ENCODE measurements at places on chromosomes 6 and 20.
A peak's percentile ranks its signal among the peaks of the same experiment; 100 is the strongest.

DNA sequence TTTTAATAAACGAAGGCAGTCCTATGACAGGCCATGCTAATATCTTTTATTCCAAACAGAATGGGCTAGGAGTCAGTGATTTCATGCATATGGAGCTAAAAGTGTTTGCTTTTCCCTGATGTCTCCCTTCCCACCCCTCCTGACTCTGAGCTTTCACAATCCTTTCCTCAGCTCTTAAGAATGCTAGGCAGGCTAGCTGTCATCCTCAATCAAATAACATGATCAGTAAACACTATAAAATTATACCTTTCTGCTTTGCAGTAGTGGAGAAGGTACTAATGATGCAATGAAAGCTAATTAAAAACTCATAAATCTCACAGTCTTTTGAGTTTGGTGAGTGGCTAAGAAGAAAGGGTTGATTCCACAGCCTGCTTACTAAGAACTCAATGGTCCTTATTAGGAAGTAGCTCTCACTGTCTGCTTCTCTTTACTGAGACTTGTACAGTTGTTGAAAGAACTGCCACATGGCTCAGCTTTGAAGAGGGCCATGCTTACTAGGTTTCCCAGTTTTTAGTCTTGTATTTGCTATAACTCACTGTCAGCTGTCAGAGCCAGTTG is 250.9 kb upstream of the JAG1 start:
- H3K27me3 ChIP-seq: no peaks in the 10 kb centered on the region
- H3K4me3 ChIP-seq: no peak overlapping the region
- no peak for DNase-seq
- H3K27ac ChIP-seq: no peak overlapping the region

GRCh38 chr6:137665342-137665934 is 171.2 kb upstream of the OLIG3 start:
- peaks cover 40% of the 10 kb centered on the region for H3K4me1 ChIP-seq
- H3K27me3 ChIP-seq: peaks cover 2% of the 10 kb centered on the region
- H3K4me3 ChIP-seq: no peak overlapping the region
- peak overlapping the region; percentile 37 for H3K27ac ChIP-seq

DNA sequence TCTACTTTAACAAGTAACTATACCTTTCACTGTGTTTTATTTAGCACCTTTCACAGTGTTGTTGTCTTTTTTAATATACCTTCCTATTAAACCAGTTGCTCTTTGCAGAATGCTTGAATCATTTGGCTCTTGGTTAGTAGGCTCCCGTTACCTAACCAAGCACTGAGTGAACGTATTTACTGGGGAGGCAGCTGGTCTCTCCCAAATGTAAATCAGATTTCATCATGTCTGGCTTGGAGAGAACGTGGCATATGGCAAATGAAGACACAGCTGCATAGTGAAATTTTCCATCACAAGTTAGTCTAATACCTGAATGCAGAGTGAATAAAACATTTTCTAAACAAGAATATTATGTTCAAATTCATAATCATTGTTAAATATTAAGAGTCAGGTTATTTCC is 12.4 kb downstream of the HTR1E start:
- DNase-seq: no peak
- no peak overlapping the region for H3K27ac ChIP-seq
- H3K4me1 ChIP-seq: no peaks in the 10 kb centered on the region
- H3K4me3 ChIP-seq: no peak overlapping the region
- no peaks in the 10 kb centered on the region for H3K36me3 ChIP-seq
- peaks cover 2% of the 10 kb centered on the region for H3K27me3 ChIP-seq

GRCh38 chr6:41675176-41675775 is 37.0 kb downstream of the MDFI start:
- no peaks in the 10 kb centered on the region for H3K4me1 ChIP-seq
- no peak overlapping the region for H3K27ac ChIP-seq
- no peak for DNase-seq
- H3K27me3 ChIP-seq: peaks cover 17% of the 10 kb centered on the region

- H3K27ac ChIP-seq: no peak overlapping the region
- H3K27me3 ChIP-seq: peaks cover 2% of the 10 kb centered on the region
- H3K4me3 ChIP-seq: no peak overlapping the region
- H3K36me3 ChIP-seq: no peaks in the 10 kb centered on the region
Observed at GRCh38 chr6:13953061-13953705, 28.4 kb downstream of the RNF182 start.

GRCh38 chr6:142953373-142954273 is 8.6 kb upstream of the HIVEP2 start:
- H3K27ac ChIP-seq: no peak overlapping the region
- peaks cover 7% of the 10 kb centered on the region for H3K36me3 ChIP-seq
- no peak overlapping the region for H3K4me3 ChIP-seq
- H3K4me1 ChIP-seq: peaks cover 15% of the 10 kb centered on the region

DNA sequence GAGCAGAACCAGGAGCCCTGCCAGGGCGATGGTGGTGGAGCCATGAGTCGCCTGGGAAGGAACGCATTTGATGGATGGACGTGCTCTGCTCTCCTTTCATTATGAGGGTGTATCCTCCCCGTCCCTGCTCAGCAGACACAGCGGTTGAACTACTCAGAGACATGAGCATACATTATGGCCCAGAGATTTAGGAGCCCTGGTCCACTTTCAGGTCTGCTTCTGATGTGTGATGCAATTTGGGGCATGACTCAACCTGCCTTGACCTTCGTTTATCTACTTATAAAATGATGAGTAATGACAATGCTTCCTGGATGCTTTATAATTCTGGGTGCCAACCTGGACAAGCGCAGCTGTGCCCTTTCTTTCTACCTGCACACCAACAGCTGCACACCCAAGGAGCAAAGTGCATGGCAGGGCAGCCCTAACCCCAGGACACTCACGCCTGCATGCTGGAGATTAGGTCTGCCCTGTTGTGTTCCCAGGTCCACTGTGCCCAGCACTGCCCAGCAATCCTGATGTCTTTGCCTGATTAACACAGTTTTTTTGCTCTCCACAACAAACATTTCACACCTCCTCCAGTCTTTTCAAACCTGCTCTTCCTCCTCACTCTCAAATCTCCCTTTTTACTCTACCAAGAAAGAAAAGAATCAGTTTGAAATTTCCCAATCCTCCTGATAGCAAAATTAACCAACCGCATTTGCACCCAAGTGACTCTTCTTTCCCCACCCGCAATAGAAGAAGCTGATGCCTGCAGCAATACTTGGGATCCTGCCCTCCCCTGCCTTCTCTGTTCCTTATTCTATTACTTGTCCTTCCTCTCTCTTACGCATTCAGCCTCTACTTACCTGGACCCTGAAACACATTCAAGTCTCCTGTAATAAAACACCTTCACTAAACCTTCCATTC is 81.2 kb downstream of the EZR start:
- peaks cover 58% of the 10 kb centered on the region for H3K36me3 ChIP-seq
- H3K4me1 ChIP-seq: peaks cover 17% of the 10 kb centered on the region
- no peak for DNase-seq
- no peak overlapping the region for H3K4me3 ChIP-seq

DNA sequence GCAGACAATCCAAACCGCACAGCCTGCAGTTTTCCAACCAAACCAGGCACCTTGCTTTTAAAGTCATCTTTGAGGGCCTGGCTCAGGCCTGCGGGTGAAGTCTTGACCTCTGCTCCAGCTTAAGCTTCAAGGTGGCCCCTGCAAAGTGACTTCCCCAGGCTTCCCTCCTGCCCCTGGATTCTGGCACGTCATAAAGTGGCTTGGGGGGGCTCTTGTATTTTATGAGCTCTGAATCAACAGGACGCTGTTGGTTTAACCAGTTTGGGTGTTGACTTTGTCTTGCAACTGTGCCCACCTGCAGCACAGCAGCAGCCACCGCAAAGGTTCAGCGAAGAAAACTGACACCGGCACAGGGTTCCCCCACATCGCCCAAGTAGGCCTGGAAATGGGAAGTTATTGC is 81.2 kb downstream of the NFATC2 start:
- no peak for DNase-seq
- H3K27ac ChIP-seq: no peak overlapping the region
- H3K4me1 ChIP-seq: peaks cover 37% of the 10 kb centered on the region
- no peaks in the 10 kb centered on the region for H3K27me3 ChIP-seq

DNA sequence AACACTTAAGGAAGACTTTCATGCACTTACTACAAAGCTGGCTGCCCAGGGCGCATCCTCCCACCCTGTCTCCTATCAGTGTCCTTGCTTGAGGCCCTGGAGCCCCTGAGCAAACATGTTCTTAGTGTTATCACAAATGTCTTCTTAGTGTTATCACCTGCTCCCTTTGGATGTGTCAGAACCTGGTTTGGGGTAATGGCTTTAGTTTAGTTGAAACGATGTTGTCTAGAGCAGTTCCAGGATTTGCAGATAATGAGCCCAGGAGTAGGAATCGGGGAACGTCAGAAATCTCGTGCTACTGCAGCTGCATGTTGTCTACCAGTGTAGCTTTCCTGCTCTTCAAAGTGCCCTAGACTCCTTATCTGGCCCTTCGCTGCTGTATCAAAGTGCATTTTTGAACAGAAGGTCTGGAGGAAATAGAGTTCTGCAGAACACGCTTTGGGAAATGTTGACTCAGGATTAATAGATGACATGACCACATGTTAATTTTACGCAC is 69.6 kb downstream of the PHACTR2 start:
- no peak for DNase-seq
- no peak overlapping the region for H3K27ac ChIP-seq
- peaks cover 8% of the 10 kb centered on the region for H3K36me3 ChIP-seq
- H3K4me1 ChIP-seq: no peaks in the 10 kb centered on the region
- H3K4me3 ChIP-seq: no peak overlapping the region
